IMR-90 (cell line): ENCODE measurements at places on chromosomes 3 and 15. TPM values are rescaled to one million over a fixed set of nuclear protein-coding genes. Genes with fewer than 3 reads are reported as not detected.

CYP1A2 gene
- total RNA-seq: not detected in 2 replicates

GTF2A2 gene
- total RNA-seq: 10.2 and 23.6 TPM in 2 replicates

PPM1L gene
- 0.18 and 0.28 TPM in 2 replicates for total RNA-seq

HLTF gene
- total RNA-seq: 39.1 and 48.0 TPM in 2 replicates

DNA sequence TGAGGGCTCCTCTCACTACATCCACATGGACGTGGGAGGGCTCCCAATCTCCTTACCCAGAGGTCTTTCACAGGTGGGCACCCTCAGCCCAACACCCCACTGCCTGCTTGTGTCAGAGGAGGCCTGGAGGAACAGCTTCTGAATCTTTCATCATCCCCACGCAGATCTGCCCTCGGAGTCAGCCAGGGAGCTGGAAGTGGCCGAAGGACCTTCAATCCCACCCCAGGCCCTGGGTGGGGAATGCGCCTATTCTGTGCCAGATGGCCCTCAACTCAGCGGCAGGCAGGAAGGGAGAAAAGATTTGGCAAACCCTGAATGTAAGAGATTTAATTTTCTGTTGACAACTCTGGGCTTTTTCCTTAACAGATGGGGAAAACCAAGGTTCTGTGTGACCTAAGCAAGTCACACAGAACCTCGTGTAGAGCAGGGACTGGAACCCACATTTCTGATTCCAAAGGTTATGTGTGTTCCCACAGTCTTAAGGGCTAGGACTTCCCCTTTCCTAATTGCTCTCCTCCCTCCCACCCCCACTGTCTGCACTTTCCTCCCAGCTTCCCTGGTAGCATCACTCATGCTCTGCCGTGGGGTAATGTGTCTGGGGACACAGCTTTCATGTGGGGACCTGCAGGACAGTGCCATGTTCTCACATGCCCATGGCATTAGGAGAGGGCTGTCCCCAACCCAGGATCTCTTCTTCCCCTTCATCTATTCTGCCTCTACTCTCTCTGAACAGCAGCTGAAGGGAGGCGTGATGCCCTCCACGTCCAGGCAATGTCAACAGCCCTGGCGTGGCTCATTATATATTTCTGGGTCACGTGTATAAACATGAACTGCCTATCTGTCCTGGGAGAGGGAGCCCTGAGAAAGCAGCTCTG lies 98.1 kb downstream of the SEMA5B start:
- no peak for DNase-seq

GRCh38 chr3:196238612-196239560 lies 22.6 kb downstream of the SLC51A start:
- peak; percentile 78 for DNase-seq
